ENCODE measurements at places on chromosomes 1 and 21.

DNA sequence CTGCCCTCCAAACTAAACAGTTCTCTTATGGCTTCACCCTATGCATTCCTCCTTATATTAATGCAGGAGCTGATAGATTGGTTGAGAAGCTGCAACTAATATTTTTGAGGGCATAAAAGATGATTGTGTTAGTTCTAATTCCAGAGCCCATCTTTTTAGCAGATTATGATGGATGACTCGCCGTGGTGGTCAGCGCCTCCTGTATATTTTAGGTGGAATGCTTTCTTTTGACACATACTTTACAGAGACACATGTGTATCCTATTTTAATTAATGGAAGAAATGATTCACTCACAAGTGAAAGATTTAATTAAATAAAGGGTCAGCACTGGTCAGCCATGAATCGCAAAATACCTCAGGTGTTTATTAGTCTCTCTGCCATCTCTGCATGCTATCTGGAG is 120.7 kb downstream of the TM2D1 start:
- DNase-seq, result no peak

GRCh38 chr1:222331340-222331739 is 216.6 kb downstream of the HHIPL2 start:
- DNase-seq, result no peak

DNA sequence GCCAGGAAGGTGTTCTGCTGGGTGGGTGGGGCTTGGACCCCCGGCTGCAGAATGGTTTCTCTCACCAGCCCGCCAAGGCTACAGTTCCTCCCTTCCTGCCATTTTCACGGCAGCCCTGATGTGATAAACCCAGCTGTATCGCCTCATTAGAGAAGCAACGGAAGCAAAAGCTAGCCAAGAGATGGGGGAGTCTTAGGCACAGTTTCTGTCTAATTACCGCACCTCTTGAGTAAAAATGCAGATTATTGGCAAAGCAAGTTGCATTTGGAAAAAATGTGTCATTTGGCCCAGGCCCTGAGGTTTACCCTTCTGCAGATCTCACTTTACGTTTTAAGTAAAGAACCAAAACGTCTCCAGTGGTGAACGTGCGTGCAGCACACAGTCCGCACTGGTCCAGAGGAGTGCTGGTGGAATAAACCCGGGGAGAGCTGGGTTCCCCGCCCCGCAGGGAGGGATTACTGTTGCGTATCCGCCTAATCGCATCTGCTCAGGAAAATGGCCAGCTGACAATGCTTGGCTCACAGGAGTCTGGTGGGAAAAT is 109.9 kb downstream of the GALNT2 start:
- peak; percentile 45 for DNase-seq

GRCh38 chr1:113133759-113134158 is 60.8 kb downstream of the LRIG2 start:
- DNase-seq, result no peak

DNA sequence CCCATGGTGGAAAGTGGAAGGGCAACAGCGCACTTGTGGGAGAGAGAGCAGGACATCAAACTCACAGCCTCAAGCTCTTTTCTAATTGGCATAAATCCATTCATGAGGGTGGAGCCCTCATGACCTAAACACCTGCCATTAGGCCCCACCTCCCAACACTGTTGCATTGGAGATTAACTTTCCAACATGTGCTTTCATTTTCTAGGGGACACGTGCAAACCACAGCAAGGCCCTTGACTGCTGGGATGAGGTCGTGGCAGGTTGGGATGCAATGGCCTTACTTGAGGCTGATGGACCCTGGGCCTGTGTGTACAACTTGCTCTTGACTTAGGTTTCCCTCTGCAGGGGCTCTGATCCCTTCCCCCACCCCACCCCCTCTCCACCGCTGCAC is 35.9 kb upstream of the NEK2 start:
- DNase-seq, result no peak

- DNase-seq, result no peak
Measured at GRCh38 chr1:54377040-54377691, 29.0 kb downstream of the SSBP3 start.

DNA sequence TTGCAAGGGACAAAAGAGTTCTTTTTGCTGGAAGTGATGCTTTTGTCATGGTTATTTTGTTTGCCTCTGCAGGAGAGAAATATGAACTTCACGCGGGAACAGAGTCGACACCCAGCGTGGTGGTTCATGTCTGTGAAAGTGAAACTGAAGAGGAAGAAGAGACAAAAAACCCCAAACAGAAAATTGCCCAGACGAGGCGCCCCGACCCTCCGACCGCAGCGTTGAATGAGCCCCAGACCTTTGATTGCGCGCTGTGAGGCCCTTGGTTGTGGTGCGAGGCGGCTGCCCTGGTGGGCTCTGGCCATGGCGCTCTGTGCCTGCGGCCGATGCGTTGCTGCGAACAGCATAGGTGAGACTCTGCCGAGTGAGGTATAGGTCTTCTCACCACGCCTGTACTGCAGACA is 20.9 kb upstream of the NCMAP start:
- peak; percentile 29 for DNase-seq

- DNase-seq, result no peak
Measured at GRCh38 chr1:156429313-156430060, 60.5 kb downstream of the RHBG start.

DNA sequence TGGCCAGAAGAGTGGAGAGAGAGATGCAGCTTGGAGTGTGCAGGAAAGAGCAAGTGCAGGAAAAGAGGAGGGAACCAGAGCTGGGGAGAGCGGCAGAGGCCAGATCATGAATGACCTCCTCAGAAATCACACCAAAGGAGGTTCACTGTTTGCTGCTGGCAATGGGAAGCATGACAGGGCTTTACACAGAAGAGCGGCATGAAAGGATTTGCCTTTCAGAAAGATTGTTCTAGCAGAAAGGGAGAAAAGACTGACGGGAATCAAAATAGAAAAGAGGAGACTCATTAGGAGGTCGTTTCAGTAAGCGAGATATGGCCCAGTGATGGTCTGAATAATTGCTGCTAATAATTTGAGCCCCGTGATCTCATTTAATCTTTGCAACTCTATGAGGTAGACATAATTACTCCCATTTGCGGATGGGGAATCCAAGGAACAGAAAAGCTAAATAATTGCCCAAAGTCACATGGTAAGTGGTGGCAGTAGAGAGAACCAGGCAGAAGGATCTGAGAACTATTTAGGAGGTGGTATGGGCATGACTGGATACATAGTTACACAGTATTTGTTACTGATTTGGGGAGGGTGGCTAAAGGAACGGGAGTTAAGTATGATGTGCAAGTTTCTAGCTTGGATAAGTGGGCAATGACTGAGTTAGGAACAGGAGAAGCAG is 12.5 kb upstream of the HNRNPR start:
- DNase-seq, result no peak

DNA sequence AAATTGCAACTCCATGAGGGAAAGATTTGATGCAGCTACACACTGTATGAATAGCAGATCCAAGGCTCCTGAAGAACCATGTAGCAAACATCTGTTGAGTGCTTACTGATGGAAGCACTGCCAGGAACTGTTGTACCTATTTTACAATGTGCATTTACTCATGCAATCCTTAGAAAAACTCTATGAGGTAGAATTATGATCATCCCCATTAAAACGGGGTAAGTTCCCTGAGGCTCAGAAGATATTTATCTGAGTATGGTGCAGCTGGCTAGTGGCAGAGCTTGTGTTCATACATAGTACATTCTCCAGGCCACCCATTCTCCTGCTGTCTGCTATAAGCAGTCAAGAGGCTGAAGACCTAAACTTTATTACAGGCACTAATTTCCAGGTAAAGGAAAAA is 54.4 kb upstream of the C8B start:
- no peak for DNase-seq
